ENCODE measurements at places on chromosomes 1 and 21.
A peak's percentile ranks its signal among the peaks of the same experiment; 100 is the strongest.

DNA sequence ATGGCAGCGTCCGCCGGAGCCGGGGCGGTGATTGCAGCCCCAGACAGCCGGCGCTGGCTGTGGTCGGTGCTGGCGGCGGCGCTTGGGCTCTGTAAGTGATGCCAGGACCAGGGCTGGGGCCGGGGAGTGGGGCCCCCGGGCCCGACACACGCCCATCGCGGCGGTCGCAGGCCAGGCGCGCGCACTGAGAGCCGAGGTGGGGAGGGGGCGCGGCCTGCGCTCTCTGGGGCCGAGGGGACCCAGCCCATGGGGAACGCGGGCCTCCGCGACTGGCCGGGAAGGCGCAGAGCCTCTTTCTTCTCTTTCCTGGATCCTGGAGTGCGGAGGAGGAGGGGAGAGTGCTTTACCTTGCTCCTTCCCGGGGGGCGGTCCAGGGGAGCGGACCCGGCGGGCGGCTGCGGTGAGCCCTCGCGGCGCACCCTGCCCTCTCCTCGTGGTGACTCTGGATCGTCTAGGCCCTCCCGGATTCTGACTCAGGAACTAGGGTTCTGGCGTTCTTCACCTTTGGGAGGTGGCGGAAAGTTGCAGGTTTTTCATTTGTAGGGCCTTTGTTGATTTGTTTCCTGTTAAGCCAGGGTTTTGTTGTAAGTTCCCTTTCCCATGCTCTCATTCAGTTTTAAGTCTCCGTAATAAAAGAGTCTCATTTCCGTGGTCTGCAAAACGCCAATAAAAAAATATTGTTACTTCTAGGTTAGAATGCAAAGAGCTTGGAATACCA, 529 bp downstream of the MPZL1 start:
- DNase-seq = no peak

- no peak for DNase-seq
These were observed 130.0 kb upstream of the ZNHIT6 start for GRCh38 chr1:85838238-85838637.

- DNase-seq = no peak
These were observed 56.1 kb upstream of the CAMK1G start for GRCh38 chr1:209527372-209527771.

DNA sequence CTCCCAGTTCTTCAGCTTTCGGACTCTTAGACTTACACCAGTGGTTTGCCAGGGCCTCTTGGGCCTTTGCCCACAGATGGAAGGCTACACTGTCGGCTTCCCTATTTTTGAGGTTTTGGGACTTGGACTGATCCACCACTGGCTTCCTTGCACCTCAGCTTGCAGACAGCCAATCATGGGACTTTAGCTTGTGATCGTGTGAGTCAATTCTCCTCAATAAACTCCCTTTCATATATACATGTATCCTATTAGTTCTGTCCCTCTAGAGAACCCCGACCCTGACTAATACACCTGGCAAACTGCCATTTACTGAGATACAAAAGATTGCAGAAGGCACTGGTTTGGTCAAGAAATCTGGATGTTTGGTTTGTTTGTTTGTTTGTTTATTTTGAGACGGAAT, 6.4 kb upstream of the RAB4A start:
- no peak for DNase-seq

GRCh38 chr1:77371396-77371795, 89.6 kb downstream of the AK5 start:
- DNase-seq = no peak

GRCh38 chr21:41137889-41138288, 30.1 kb upstream of the BACE2 start:
- DNase-seq = no peak

DNA sequence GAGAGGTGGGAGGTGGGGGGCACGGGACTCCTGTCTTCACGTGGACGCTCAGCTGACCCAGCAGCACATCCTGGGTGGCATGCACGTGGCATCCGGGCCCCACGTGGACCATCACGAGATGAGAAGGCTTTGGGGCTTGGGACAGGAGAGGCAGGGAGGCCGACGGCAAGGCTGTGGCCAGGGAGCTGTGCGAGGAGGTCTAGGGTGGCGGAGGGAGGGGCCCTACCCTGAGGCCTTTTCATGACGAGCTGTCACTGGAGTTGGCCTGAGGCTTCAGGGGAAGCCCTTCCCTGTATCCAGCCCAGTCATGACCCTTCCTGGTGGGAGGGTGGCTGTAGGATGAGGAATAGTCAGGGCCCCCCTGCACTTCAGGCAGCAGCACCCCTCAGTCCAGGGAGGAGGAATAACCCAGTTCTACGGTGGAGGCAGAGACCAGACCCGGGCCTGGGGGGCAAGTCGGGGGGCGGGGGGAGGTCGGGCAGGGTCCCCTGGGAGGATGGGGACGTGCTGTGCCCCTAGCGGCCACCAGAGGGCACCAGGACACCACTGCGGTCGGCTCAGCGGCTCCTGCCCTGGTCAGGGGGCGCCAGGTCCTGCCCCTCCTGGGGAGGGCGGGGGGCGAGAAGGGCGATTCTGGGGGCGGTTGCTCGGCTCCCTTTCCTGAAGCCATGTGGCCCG, 2.0 kb upstream of the PERM1 start:
- peak; percentile 75 for DNase-seq

DNA sequence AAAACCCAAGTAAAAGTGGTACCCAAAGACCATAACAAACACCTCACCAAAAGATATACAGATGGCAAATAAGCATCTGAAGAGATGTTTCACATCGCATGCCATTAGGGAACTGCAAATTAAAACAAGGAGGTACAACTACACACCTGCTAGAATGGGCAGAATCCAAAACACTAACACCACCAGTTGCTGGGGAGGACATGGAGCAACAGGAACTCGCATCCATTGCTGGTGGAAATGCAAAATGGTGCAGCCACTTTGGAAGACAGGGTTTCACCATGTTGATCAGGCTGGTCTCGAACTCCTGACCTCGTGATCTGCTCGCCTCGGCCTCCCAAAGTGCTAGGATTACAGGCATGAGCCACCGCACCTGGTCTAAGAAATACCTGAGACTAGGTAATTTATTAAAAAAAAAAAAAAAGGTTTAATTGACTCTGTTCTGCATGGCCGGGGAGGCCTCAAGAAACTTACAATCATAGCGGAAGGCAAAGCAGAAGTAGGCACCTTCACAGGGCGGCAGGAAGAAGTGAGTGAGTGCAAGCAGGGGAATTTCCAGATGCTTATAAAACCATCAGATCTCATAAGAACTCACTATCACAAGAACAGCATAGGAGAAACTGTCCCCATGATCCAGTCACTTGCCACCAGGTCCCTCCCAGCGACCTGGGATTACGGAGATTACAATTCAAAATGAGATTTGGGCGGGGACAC, 30.2 kb upstream of the PRSS38 start:
- DNase-seq = no peak

- no peak for DNase-seq
These were observed 34.5 kb upstream of the RALGPS2 start for GRCh38 chr1:178690496-178690895.

GRCh38 chr1:56432166-56432971, 147.0 kb downstream of the PLPP3 start:
- DNase-seq = no peak

GRCh38 chr1:197910120-197910991, 6.8 kb upstream of the LHX9 start:
- no peak for DNase-seq

- no peak for DNase-seq
These were observed 92.9 kb downstream of the KIF14 start for GRCh38 chr1:200527670-200528069.

DNA sequence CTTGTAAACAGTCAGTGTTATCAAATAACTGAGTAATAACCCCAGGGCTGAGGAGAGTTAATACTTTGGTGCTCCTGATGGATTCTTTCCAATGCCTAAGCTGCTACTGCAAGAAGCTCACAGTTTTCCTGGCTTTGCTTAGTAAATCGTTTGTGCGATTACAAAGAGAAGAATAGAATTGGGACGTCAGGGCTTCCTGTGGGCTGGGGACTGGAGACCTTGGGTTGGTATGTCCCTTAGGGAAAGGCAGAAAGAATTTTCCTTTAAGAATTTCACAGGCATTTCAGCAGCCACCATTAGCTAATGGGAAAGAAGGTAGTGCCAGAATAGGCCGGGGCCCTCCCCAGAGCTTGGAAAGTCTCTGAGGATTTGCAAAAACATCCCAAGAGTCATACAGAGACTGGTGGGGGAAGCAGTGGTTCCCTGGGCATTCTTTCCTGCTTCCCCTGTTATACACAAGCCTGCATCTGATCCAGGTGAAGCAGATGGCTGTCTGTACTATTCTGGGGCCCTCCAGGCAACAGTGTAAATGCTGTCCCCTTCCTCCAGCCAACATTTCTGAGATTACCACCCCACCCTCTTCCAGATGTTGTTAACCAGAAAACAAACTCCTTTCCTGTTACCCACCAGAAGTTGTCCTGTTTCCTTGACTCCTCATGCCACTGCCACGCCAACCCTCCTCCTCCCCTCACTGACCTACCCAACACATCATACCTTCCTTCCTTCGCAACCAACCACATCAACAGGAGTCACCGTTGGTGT, 40.2 kb downstream of the PLXNA2 start:
- DNase-seq = no peak

GRCh38 chr1:229286099-229286766, 15.3 kb downstream of the RAB4A start:
- DNase-seq = no peak

- peak; percentile 25 for DNase-seq
These were observed 128.1 kb upstream of the CTTNBP2NL start for GRCh38 chr1:112267929-112268328.

GRCh38 chr1:246081856-246082668, 425.0 kb downstream of the SMYD3 start:
- no peak for DNase-seq

- no peak for DNase-seq
These were observed 136.3 kb downstream of the ACTL8 start for GRCh38 chr1:17891205-17892110.

DNA sequence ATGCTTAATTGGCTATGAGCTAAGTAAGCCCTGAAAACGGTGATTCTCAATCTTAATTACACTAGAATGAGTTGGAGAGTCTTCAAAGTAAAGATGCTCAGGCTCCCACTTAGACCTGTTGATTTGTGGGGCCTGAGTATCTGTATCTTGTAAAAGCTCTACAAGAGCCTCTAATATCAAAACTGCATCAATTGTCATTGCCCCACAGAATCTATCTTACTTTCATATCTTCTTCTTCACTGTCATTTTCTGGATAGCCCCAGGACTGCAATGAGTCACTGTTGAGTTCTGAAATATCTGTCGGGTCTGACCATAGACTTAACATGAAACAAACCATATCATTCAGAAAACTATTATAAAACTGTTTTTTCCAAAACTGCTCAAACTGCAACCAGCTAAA, 102.8 kb upstream of the SERTAD4 start:
- no peak for DNase-seq

DNA sequence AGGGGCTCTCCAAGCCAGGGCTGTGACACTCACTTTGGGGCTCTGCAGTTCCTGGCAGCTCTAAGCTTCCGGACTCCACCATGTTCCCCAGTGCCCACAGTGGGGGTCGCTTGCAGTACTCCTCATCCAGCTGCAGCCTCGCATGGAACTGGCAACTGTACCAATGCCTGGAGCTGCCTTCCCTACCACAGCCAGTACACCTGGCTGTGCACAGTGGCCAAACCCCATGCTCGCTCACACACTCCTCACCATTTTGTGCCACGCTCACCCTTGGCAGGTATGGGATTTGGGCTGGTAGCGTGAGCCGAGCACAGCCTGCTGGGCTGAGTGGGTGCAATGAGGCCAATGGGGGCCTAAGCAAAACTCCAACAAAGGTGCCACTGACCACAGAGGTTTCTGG, 1369.9 kb downstream of the KCNT2 start:
- no peak for DNase-seq

GRCh38 chr21:35367553-35367952, 318.5 kb upstream of the RUNX1 start:
- DNase-seq = no peak

- no peak for DNase-seq
These were observed 20.7 kb downstream of the GALNT2 start for GRCh38 chr1:230087717-230088105.

DNA sequence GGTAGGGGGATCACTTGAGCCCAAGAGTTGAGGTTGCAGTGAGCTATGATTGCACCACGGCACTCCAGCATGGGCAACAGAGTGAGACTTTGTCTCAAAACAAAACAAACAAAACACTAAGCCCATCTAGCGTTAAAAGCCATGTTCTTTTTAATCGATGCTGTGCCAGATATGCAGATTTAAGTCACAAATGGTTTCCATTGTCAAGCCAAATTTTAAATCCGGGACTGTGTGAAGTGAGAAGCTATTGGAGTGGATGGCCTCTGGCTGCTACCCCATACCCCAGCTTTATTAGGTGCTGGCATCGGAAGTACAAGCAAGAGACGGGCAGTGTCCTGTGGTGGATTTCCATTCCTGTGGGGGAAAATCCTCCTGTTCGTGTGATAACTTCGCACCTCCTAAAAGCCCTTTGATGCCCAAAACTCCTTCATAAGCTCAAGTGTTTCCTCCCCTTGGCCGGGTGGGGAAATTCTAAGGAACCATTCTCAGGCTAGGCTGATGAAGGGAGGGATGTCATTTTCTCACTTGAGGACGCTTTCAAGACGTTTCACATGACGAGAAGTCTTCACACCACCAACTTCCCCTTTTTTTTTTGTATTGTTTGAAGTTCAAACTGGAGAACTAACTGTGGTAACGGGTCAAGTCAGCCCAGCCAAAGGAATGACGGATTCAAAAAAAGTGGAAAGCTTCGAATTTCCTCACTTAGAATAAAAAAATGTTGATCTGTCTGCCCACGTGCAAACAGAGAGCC, 140.8 kb downstream of the KAZN start:
- no peak for DNase-seq

- DNase-seq = no peak
These were observed 10.1 kb upstream of the ACTRT2 start for GRCh38 chr1:3011127-3011526.

DNA sequence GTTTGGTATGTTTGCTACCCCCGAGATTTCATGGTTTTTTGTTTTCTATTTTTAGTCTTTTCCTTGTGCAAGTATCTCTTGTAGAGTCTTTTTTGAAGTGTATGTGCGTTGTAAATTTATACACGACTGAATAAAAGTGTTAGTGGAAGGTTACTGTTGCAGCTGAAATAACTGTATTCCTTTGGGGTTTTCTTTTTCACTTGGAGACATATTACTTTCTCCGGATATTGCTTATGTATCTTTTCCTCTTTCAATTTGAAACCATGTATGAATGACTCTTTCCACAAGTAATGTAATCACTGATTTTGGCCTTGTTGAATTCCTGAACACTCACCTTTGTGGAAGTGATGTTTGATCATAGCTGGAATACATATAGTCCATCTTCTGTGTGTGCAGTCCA, 956 bp downstream of the URB2 start:
- DNase-seq = no peak

- no peak for DNase-seq
These were observed 15.8 kb upstream of the TMEM9 start for GRCh38 chr1:201169971-201170532.

DNA sequence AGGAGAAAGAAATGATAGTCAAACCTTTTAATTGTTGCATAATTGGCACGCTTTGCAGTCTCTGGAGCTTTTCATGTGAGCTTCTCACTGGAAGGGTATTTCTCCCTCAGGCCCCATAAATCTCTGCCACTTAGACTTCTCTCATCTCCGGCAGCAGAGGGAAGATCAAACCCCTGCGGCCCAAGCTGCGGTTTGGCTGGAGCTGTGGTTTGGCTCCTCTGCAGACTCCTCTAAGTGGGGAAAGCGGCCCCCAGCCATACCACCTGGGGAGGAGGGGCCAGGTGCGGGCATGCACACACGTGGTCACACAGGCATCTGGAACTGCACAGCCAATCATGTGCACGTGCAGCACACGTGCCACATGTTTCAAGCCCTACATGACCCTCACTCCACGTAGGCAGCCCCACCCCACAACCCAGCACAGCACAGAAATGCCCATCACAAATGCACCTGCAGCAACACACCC, 58.3 kb downstream of the UBE2T start:
- no peak for DNase-seq

GRCh38 chr1:29332204-29332603, 95.9 kb downstream of the PTPRU start:
- peak; percentile 61 for DNase-seq

All from glutamatergic neuron (in vitro differentiated cells).